ENCODE measurements at places on chromosomes 16 and 17.
A peak's percentile ranks its signal among the peaks of the same experiment; 100 is the strongest.

DNA sequence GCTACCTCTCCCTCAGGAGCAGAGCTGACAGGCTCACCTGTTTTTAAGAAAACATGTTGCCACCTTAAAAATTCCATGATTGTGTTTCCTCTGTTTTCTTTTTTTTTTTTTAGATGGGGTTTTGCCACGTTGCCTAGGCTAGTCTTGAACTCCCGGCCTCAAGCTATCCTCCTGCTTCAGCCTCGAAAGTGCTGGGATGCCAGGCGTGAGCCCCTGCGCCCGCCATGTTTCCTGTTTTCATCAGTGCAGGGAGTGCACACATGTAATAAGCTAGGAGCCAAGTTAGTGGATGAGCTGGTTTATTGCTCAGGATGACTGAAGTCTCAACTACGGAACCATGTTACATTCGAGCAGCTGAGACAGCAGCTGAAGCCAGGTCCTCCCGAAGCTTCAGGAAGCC is 13.6 kb downstream of the MRM3 start:
- no peak for DNase-seq

GRCh38 chr17:43324205-43324893 is 74.4 kb upstream of the ARL4D start:
- no peak for DNase-seq

DNA sequence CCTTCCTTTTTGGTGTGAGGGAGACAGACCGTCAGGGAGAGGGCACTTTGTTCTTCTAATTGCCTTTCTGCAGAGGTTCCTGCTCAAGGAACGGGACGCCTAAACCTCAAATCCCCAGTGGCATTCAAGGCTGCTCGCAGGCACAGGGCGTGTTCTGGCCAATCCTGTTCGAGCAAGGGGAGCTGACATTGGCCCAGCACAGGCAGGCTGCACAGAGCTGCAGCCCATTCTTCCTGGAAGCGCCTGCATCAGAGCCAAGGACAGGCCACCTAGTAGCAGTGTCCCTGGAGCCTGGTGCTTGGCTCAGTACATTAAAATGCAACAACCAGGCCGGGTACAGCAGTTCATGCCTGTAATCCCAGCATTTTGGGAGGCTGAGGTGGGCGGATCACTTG is 72.2 kb upstream of the CREBBP start:
- no peak for DNase-seq

GRCh38 chr17:45230410-45230786 is 8.7 kb downstream of the FMNL1 start:
- DNase-seq = no peak

DNA sequence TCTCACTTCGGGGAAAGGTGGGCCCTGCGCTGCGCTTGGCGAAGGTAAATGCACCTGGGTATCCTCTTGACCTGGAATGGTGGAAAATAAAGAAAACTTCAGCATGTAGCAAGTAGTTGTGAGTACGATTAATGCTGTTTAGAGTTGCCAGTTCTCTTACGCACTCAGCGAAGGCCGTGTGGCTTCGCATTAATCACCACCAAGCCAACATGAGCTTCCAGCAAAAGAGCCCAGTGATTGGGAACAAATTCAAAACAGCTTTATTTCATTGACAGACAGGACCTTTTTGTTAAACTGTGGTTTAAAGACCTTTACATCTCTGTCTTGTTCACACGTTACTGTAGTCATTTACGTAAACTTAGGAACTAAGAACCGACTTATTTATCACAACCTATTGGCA is 531.4 kb downstream of the MAF start:
- no peak for DNase-seq

- no peak for DNase-seq
These were observed 57.2 kb upstream of the GSE1 start for GRCh38 chr16:85555719-85556455.

DNA sequence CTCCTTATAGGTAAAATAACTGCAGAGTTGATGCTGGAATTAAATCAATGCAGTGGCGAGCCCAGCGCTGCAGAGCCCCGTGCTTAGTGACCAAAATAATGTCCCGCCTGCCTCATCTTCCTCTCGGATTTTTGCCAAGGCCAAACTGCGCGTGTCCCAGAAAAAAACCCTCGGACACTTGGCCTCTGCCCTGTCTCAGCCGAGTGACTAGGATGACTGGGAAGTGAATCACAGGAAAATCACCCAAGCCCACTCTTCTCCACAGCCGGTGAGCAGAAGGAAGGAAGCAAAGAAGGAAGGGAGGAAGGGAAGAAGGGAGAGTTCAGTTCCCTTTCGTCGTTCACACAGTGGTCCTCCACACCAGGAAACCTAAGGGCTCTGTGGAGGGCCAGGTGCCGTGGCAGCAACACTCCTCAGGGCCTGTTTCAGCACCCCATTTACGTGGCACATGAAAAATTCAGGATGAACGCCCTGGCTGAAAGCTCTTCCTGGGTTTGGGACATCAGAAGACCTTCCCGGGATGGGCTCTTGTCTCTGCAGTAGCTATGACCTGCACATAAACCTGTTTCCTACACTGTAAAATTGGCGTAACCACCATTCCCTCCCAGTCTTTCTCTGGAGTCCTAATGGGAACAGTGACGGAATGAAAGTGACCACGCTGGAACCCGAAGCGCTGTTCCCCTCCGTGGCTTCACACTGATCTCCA is 25.4 kb upstream of the HOXB13 start:
- DNase-seq = no peak

- DNase-seq = no peak
These were observed 297.2 kb downstream of the WWOX start for GRCh38 chr16:78396673-78397072.

GRCh38 chr16:14179116-14179515 is 108.0 kb downstream of the MRTFB start:
- DNase-seq = no peak

DNA sequence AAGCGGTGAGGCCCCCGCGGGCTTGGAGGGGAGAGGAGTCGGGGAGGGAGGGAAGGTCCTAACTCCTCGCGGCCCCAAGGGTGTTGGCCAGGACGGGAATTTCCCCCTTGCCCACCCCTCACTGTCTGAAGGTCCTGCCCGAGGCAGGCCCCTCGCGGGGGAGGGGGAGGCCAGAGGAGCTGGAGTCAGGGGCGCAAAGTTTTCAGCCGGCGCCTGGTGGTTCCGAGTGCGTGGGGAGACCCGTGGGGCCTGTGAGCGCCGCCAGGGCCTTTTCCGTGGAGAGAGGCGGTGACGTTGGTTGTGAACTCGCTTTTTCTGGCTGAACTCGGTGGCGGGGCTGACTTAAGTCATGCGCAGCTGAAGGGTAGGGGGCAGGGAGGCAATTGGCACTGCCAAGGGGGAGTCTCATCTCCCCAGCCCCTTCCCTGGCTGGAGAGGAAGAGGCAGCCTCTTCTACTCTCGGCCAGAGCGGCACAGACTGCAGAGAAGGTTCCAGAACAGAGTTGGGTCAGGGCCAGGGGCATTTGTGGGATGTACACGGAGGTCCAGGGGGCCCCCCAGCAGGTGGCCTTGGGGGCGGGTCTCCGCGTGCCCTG is 1.5 kb downstream of the CACNA1H start:
- DNase-seq = no peak

- no peak for DNase-seq
These were observed 7.2 kb downstream of the ENO3 start for GRCh38 chr17:4958102-4958501.

DNA sequence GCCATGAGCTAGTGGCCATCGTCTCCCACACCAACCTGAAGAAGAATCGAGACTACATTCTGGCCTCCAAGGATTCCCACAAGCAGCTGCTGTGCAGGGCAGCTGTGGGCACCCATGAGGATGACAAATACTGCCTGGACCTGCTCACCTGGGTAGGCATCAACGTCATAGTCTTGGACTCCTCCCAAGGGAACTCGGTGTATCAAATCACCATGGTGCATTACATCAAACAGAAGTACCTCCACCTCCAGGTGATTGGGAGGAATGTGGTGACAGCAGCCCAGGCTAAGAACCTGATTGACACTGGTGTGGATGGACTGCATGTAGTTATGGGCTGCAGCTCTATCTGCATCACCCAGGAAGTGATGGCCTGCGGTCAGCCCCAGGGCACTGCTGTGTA is 70.2 kb downstream of the GRIN2A start:
- DNase-seq = no peak

DNA sequence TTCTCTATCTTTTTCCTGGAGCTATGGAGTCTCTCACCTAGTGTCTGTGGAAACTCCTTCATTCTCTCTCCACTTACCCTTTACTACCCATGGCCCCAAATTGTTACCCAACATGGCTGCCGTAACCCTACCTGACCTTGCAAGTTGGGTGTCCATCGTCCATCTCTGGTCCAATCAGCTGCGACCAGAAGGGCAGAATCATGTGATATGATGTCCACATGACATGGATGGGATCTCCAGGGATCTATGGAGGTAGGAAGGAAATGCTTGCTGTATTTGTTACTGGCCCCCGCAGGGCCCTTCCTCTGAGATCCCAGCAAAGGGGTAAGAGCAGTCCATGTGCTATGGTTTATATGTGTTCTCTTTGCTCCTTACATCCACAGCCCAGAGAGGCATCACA is 8.0 kb upstream of the DRC7 start:
- DNase-seq = no peak

GRCh38 chr17:5237541-5238016 is 2.9 kb upstream of the SCIMP start:
- peak; percentile 49 for DNase-seq

DNA sequence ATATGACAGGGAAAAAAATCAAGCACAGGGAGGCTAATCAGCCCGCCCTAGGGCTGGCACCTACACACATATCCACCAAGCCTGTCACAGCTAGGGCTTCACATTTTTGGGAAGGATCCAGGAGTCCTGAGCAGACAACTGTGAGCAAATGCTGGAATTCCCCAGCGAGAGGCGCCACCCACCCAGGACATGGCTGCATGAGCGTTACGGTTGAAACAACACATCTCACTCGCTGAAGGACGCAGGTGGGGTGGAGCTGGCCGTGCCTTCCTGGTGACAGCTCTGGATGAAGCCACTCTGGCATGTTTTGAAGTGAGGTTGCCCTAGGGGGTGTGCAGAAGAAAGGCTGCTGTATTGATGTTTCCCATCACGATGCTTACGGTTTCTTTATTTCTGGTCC is 315.1 kb upstream of the EEF2KMT start:
- DNase-seq = no peak

- DNase-seq = peak; percentile 81
These were observed 18.2 kb upstream of the RBFOX3 start for GRCh38 chr17:79628861-79629547.

DNA sequence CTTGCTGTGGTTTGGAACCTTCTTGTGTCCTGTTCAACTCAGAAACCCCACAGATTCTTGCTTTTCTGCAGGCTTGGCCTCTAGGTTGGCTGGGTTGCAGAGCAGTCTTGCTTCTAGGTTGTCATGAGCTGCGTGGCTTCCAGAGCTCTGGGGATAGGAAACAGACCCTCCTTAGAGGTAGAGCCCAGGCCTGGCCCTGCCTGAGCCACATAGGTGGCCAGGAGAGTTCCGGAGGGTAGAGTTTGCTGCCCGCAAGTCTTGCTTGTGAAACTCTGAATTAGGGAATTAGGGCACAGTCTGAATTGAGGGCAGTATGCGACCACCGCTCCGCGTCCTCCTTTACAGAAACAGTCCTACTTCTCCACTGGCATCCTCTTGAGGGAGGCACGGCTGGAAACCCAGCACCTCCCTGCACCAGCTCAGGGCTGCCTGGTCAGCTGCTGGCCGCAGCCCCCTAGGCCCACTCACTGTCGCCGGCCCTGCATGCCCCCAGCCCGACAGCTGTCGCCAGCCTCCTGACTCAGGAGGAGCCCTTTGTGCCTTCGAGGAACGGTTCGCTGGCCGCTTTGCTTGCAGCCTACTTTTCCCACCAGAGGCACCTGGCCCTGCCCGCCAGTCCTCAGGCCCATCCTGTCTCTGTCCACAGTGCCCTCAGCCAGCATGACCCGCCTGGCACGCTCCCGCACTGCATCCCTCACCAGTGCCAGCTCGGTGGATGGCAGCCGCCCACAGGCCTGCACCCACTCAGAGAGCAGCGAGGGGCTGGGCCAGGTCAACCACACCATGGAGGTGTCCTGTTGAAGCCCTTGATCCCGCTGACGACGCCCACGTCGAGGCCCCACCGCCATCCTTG is 4.3 kb upstream of the SETD6 start:
- DNase-seq = peak; percentile 38

GRCh38 chr16:50550035-50550434 is 1.8 kb downstream of the NKD1 start:
- DNase-seq = no peak

DNA sequence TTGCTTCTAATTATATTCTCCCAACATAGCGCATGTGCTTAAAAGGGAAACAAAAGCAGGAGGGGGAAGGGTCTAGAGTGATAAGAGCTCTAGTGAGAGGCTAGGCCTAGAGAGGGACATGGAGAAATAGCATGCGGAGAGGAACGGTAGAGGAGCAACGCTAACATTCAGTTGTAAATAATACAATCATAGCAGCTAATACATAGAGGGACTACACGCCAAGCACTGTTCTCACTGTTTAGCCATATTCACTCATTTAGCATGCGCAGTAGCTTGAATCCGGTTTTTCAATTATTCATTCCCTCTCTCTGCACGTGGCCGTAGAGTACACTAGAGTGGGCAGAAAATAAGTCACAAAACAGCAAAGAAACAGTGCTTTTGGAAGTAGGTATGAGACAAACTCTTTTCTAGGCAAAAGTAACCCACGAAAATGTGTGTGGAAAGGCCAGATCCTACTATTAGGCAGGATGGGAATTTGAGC is 1.7 kb upstream of the ALOX12 start:
- no peak for DNase-seq

DNA sequence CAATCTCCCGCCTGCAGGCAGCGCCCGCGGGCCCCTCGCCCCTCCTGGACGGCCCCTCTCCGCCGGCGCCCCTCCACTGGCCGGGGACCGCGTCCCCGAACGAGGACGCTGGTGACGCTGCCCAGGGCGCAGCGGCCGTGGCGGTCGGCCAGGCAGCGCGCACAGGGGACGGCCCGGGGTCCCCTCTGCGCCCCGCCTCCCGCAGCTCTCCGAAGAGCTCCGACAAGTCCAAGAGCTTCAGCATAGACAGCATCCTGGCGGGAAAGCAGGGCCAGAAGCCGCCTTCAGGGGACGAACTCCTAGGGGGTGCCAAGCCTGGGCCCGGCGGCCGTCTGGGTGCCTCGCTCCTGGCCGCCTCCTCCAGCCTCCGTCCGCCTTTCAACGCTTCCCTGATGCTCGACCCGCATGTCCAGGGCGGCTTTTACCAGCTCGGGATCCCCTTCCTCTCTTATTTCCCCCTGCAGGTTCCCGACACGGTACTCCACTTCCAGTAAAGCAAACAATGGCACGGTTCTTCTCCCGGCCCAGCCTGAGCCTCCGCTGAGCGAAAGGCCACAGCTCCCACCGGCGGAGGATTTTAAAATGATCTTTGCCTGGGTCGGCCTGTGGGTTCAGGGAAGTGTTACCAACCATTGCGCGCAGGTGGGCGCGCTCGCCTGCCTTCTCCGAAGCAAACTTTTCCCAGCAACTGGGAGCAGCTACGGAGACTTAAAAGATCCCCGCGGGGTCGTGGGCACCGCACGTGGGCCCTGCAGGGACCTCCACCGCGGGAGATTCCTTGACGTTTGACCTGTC is 1.1 kb downstream of the FOXL1 start:
- DNase-seq = no peak

GRCh38 chr17:38601539-38602351 is 4.0 kb downstream of the SRCIN1 start:
- peak; percentile 81 for DNase-seq

GRCh38 chr17:17580662-17581470 is 10.6 kb downstream of the PEMT start:
- no peak for DNase-seq
